Suprapubic skin (tissue), 4 donors: ENCODE measurements at places on chromosomes 2 and 18.

- DNase-seq: no peak
Measured at GRCh38 chr2:222819722-222820333, 41.0 kb upstream of the ACSL3 start.

GRCh38 chr18:48687346-48688042 lies 148.7 kb downstream of the CTIF start:
- no peak for DNase-seq

DNA sequence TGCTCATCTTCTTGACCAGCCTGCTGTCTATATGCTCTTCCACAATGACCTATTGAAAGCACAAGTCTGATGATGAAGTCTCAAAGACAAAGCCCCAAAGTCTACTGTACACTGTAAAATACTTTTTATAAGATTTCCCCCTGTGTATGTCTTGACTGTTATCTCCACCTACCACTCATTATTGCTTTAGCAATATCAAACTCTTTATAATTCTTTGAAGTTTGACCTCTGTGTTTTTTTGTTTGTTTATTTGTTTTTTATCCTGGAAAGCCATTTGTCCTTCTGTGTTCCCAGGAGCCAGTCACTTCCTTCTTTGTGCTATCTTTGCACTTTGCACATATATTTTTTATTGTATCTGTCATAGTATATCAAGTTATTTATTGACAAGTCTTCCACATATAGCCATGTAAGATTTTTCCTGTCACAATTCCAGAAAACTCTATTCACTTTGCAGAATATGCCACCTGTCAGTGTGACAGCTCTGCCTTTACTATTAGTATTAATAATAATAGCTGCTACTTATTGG lies 66.3 kb downstream of the RND3 start:
- no peak for DNase-seq

- DNase-seq: no peak
Measured at GRCh38 chr2:39027421-39027820, 93.4 kb downstream of the SOS1 start.

DNA sequence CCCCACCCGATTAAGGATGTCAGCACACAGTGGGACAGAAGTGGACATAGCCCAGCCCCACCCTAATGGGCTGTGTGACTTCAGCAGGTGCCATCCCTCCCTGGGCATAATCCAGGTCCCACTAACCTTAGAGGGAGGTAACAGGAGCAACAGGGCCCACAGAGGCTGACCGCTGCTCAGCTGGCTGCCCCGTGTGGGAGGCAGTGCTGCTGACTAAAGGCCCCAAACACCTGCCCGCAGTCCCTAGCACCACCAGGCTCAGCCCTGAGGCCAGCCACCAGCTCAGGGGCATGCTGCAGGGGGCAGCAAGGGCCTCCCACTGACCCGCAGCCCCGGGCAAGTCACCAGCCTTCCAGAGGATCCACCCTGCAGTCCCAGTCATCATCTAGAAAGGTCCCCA lies 14.6 kb downstream of the BIN1 start:
- DNase-seq: no peak

- no peak for DNase-seq
Measured at GRCh38 chr2:88329815-88330603, 122.5 kb downstream of the FOXI3 start.

DNA sequence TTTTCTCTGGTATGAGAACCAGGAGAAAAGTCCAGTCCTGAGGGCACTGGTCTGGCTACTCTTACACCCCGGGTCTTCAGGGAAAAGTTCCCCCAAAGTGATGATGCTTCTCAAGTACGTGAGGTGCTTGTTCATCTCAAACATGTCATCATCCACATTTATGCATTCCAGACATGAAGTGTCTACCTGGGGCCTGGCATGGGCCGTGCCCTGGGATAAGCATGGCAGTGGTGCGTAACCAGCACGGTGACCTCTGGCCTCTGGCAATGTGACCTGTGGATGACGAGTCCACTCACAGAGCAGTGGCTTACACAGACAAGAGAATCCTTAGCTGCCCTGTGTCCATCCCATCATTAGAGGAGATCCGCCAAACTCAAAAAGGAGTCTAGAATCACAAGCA lies 74.8 kb upstream of the LGALSL start:
- no peak for DNase-seq

DNA sequence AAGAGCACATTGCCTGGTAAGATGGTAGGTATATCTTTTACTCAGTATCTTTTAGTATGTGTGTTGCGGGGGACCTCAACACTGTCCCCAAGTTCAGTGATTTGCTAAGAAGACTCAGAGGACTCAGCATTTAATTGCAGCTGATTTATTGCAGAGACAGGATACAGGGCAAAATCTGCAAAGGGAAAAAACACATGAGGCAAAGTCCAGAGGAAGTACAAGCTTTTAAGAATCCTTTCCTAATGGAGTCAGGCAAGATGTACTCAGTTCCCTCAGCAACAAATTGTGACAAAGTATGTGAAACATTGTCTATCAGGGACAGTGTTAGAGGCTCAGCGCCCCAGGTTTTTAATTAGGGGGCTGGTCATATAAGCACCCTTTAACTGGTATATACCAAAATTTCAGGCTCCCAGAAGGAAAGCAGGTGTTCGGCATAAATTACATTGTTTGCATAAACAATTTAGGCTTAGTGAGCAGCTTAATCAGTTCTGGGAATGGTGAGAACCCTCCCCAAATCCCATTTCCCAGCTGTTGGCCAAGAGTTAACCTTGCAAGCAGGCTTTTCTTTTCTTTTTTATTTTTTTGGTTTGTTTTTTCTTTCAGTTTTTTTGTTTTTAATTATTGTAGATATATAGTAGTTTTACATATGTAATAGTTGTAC lies 41.7 kb downstream of the RAB3GAP1 start:
- DNase-seq: no peak

DNA sequence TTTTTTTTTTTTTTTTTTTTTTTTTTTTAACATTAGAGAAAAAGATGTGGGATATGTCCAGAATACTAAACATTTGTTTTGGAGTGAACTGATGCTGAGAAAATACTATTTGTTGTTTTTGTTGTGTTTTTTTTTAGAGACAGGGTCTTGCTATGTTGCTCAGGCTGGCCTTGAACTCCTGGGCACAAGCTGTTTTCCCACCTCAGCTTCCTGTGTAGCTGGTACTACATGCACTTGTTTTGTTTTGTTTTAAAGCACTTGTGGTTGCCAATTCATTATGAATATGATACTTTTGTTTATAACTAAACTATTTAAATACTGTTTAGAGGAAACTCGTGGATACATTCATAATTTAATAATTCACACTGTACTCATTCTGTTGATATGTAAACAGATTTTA lies 33.4 kb upstream of the DYSF start:
- no peak for DNase-seq

DNA sequence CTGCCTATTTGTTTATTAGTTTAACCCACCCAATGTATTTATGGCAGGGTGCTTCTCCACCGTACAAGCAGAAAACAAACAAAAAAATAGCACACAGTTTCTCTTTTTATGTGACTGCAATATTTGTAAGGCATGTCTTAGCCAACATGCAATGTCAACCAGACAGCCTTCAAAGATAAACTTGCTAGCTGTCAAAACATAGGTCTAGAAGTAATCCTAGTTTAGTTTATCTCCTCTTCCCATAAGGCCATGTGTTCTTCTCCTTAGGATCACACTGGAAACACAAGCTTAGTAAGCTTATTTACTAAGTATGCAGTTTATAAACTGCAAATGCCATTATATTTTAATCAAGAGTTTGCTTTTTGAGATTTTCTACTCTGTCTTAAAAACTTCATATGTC lies 75.6 kb downstream of the LDAH start:
- DNase-seq: no peak

DNA sequence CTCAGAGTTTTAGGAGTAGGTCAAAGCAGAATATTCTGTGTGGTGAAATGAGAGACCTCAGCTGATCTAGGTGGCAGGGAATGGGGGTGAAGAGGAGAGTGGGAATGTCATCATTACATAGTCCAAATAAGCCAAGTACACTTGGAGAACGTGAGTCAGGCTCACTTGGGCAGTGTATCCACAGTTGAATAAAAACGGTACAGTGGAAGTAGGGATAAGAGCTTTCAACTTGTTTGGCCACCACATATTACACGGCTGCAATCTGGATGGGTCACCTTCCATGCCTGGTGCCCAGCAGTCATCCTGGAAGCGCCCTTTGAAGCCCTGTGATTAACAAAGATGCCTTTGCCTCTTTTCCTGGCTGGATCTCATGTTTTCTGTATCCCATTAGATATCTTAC lies 28.6 kb downstream of the MIB1 start:
- DNase-seq: no peak

DNA sequence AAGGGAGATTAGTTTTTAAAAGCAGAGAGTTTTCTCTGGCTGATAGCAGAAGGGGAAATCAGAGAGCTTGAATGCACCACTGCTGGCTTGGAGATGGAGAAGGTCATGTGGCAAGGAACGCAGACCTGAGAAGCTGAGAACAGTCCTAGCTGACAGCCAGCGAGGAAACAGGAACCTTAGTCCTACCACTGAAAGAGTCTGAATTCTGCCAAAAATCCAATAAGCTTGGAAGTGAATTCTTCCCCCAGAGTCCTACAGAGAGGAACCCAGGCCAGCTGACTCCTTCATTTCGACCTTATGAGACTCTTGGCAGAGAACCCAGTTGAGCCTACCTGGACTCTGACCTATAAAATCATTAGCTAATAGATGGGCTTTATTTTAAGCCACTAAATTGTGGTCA lies 371.9 kb upstream of the TNP1 start:
- DNase-seq: no peak

DNA sequence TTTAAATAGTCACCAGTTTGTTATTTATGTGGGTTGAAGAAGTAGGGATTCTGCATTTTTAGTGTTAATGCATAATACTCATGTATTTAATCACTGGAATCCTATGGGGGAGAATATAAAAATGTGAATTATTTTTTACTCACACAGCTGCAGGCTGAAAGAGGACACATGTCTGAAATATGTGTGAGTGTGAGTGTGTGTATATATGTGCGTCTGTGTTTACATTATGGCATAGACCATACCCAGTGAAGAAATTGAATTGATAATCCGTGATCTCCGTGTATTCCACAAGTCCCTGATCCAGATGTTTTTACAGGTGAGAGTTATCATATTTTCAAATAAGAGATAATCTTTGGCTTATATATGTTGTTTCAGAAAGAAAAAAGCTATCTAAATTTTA lies 225.3 kb downstream of the ICOS start:
- DNase-seq: no peak

- no peak for DNase-seq
Measured at GRCh38 chr18:9874728-9875127, 11.0 kb upstream of the TXNDC2 start.

DNA sequence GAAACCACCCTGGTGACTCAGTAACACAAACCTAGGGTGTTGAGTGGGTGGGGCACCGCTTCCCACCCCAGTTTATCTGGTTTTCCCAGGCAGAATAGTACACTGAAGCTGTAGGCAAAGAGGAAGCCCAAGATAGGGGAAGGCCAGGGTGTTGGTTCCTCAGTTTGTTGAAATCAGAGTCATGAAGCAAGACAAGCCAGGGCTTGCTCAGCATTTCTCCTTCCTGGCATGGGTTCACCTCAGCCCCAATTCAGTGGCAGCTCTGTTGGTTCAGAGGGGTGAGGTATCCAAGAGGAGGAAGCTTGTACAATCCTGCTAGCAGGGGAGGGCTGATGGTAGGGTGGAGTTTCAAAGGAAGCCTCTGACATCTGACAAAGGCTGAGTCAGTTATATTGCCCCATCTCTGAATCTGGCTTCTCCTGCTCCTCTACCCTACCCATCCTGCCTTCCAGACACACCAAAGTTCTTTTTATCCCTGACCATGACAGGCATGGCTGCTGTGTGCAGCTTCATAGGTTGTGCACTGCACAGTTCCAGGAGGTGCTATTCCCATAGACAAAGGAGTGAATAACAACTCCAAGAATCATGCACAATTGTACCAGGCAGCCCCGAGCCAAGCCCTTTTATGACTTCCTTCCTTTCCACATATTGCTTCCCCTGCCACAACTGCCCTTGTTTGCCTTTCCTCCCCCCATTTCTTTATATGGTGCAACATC lies 24.9 kb upstream of the RAB10 start:
- peak; percentile 82 for DNase-seq

DNA sequence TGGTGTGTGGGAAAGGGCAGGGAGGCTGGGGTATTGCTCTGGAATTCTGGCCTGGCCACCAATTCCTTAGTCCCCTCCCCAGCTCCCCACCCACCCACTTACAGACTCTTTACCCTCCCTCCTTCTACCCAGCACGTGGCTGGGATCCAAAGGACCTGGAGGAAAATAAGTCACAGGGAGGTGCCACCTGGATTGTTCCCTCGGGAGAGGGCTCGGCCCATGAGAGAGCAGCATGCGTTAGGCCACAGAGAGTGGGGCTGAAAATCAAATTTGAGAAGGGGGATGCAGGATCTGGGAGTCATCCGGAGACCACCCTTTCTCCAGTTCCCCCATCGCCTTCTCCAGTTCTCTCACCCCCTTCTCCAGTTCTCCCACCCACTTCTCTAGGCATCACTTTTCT lies 3.0 kb downstream of the ASPRV1 start:
- DNase-seq: no peak
